Foreskin fibroblast (primary cell): ENCODE measurements at places on chromosomes 12 and 14.

DNA sequence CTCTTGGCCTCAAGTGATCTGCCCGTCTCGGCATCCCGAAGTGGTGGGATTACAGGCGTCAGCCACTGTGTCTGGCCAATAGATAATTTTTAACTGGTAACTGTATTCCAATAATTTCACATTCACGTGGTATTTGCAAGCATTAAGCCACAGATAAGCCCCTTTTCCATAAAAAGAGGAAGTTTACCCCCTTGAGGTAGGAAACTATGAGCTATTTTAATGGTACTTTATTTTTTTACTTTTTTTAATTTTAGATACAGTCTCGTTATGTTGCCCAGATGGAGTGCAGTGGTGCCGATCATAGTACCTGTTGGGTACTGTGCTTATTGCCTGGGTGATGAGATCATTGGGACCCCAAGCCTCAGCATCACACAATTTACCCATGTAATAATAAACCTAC lies 42.9 kb upstream of the AP4S1 start:
- DNase-seq: no peak

GRCh38 chr14:58151133-58152013 lies 640 bp downstream of the ARMH4 start:
- DNase-seq: peak; percentile 56

DNA sequence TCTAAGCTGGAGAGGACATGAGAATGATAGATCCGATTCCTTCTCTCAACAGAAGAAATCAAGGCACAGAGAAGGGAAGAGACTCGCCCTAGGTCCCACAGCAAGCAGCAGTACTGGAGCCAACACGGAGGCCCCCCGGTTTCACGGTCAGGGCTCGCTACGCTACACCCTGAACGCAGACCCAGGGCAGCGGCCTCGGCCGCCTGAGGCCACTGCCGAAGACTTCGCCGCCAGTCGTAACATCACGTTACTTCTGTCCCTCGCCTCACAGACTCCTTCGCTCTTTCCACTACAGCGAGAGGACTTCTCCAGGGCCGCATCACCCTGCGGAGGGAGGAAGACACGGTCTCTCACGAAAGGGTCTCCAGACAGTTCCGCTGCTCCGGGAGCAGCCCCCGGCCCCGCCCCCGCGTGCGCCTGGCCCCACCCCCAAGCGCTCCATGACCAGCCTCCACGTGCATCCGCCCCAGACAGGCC lies 411 bp upstream of the DCAF4 start:
- DNase-seq: no peak

- DNase-seq: no peak
Measured at GRCh38 chr14:57013987-57014386, 203.7 kb upstream of the OTX2 start.

DNA sequence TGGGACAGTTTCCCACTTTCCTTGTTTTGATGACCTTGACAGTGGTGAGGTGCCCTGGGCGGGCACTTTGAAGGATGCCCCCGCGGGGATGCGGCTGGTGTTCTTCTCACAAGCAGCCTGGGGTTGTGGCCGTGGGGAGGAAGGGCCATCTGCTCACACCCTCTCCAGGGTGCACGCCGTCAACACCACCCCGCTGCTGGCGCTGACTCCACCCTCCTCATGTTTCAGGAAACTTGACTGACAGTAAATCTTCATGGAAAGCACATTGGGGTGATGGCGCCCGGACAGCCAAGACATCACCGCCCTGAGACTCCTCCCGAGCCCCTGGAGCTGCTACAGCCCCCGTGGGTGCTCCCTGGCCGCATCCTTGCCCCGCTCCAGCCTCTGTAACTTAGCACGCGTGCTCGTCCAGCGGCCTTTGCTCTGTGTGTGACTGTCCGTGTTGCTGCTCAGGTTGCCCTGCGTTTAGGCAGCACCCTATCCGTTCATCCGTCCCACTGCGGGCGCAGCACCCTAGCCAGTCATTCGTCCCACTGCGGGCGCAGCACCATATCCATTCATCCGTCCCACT lies 150.2 kb upstream of the C14orf180 start:
- no peak for DNase-seq

- DNase-seq: peak; percentile 94
Measured at GRCh38 chr12:88310069-88310468, 168.0 kb downstream of the TMTC3 start.

- DNase-seq: peak; percentile 48
Measured at GRCh38 chr12:78797196-78797931, 67.2 kb upstream of the SYT1 start.

DNA sequence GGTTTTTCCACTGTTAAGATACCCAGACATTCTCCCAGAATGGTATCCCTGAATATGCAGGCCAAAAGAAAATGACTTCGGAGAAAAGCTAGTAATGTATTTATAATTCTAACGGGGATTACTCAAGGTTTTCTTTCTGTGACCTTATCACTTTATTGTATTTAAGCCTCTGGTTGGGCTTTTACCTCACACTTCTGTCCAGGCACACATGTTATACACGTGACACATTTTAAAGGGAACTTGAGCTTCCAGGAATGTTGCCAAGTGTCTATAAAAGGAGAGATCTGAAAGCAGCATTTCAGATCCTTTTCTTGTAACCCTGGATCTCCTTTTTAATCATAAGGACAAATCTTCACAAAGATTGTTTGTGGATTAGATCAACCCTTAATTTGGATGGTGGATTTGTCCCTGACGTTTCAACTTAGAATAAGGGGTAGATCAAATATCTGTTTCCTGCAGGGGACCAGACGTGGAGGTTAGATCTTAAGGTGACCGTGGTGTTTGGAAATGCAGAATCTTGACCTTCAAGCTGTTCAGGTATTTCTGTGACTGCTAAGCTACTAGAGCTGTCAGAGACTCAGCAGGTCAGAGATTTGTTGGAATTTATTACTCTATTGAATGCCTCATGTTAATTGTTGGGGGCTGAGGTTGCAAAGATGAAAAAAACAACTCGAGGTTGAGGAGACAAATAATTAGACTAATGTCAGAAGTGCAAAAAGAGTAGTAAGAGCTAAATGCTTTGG lies 1.5 kb downstream of the CIPC start:
- DNase-seq: peak; percentile 79

GRCh38 chr14:105021656-105022275 lies 883 bp upstream of the CDCA4 start:
- peak; percentile 62 for DNase-seq

GRCh38 chr12:6234906-6235305 lies 34.7 kb downstream of the CD9 start:
- no peak for DNase-seq

DNA sequence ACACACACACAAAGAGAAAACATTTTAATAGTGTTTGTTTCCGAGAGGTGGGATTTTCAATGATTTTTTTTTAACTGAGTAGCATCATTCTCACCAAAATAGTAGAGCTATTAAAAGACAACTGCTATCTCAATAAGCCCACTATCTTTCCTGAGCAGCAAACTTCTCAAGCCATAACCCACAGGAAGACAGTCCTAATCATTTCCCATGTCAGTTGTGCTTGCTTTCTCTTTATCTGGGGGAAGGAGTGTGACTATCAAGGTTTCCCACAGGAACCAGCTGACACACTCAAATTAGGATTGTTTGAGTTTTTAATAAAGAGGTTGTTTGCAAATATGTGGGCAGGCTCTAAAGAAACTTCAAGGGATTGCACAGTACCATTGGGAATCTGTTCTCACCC lies 4.9 kb upstream of the MAX start:
- DNase-seq: no peak

GRCh38 chr14:88323523-88324199 lies 592 bp upstream of the KCNK10 start:
- DNase-seq: peak; percentile 31

- no peak for DNase-seq
Measured at GRCh38 chr12:120010661-120011230, 21.7 kb downstream of the BICDL1 start.
